ENCODE measurements at places on chromosomes 5 and 9.

DNA sequence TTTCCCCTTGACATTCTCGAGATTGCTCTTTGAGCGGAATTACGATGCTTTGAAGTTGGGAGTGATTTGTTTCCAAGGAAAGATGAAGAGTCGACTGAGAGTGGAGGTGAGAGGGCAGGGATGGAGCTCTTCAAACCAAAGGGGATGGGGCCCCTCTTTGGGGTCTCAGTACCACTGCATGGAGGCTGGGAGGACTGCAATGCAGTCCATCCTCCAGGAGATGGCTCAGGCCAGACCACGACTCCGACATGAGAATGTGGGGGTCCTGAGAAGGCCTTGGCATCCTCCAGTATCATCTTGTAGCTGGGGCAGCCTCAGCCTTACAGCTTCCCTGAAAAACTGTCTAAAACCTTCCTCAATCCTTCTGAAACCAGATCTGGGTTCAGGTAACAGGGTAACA, 51.1 kb upstream of the CDKN2AIPNL start:
- DNase-seq: no peak

- DNase-seq: no peak
Measured at GRCh38 chr9:89949111-89949510, 344.3 kb downstream of the GADD45G start.

DNA sequence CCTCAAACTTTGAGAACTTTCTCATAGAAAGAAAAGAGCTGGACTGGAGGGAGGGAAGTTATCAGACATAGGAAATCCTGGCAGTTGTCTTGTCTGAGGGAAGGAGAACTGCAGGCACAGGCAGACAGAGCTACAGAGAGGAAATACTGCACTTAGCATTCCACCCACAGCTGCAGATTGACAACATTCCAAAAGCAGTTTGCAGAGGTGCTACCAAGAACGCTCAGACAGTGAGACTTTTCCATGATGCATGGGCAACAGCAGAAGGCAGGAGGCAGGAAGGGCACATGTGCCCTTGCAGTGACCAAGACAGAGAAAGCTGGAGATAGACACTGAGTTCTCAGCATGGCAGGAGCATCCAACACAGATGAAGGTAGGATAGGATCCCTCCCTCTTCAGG, 327.5 kb upstream of the ZNF462 start:
- DNase-seq: no peak

GRCh38 chr9:132730054-132731033, 60.1 kb downstream of the GTF3C4 start:
- no peak for DNase-seq

DNA sequence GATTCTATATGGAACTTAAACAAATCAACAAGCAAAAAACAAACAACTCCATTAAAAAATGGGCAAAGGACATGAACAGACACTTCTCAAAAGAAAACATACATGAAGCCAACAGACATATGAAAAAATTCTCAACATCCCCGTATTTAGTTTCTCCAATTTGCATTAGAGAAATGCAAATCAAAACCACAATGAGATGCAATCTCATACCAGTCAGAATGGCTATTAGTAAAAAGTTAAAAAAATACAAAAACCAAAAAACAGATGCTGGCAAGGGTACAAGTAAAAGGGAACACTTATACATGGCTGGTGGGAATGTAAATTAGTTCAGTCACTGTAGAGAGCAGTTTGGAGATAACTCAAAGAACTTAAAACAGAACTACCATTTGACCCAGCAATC, 342.1 kb upstream of the NUDT12 start:
- DNase-seq: no peak

- no peak for DNase-seq
Measured at GRCh38 chr9:127519301-127520166, 68.2 kb downstream of the LRSAM1 start.

DNA sequence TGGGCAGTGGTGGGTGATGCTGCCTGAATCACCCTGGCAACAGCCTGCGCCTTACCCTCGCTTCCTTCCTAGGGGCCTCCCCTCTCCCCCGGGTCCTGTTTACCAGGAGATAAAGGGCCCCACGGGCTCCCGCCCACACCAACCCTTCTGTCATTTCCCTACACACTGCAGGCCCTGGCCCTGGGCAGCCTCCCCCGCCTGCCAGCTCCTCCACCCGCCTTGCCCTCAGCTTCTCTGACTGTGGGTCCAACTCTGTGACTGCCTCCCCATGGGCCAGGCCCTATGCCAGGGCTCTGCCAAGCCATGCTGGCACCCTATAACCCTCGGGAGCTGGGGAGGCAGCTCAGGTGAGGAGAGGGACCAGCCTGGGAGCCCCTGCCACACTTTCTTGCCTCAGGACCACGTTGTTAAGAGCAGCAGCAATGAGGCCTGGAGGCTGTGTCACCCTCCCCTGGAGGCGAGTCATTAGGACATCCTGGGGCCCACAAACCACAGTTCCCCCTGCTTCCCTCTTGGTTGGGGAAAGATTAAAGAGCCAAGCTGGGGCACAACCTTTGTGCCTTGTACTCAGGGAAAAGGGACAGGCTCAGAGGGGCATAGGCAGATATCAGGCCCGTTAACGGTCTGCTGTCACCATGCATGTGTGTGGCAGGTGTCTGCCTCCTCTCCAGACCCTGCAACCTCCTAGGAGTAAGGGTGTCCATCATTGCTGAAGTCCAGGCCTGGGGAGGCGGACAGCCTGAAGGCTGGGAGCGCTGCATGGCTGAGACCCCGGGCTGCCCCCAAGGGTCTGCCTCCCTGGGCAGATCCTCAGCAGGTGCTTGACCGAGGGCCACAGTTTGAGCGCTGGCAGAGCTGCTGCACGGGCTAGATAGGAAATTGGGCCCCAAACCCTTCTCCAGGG, 2.8 kb downstream of the MGAT4B start:
- no peak for DNase-seq

Data from nucleus accumbens (tissue), 56 donors.